ENCODE measurements at places on chromosomes 1 and 21.

GRCh38 chr1:195973311-195973904 lies 634.8 kb downstream of the KCNT2 start:
- no peak for DNase-seq

DNA sequence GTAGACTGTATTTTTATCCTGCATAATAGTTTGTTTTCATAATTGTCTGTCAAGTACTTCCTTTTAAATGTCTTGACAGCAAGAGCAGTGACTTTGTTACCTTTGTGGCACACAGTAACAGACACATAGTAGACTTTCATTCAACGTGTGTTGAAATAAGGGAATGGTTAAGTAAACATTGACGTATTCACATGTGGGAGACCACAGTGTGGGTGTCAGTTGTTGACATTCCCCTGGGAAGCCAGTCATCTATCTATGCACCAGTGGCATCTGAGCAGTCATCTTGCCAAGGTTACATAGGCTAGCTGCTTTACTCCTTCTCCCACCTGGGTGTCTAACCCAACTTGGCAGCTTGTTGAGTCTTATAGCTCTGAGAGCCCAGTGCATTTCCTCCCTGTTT lies 1.4 kb upstream of the NUP133 start:
- DNase-seq: no peak

GRCh38 chr1:202237052-202237451 lies 43.5 kb downstream of the LGR6 start:
- no peak for DNase-seq

- DNase-seq: no peak
These were observed 445.6 kb downstream of the PLPP3 start for GRCh38 chr1:56133522-56134472.

- DNase-seq: no peak
These were observed 71.1 kb downstream of the MATN1 start for GRCh38 chr1:30652152-30652841.

DNA sequence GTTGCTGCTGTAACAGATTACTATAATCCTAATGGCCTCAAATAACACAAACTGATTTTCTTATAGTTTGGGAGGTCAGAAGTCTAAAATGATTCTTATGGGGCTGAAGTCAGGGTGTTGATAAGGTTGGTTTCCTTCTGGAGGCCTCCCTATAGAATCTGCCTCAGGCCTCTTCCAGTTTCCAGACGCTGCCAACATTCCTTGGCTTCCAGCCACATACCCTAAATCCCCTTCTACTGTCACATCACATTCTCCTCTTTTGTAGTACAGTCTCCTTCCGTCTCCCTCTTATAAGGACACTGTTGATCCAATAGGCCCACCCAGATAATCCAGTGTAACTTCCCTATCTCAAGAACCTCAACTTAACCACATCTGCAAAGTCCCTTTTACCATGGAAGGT lies 145.3 kb upstream of the NCAM2 start:
- DNase-seq: no peak

DNA sequence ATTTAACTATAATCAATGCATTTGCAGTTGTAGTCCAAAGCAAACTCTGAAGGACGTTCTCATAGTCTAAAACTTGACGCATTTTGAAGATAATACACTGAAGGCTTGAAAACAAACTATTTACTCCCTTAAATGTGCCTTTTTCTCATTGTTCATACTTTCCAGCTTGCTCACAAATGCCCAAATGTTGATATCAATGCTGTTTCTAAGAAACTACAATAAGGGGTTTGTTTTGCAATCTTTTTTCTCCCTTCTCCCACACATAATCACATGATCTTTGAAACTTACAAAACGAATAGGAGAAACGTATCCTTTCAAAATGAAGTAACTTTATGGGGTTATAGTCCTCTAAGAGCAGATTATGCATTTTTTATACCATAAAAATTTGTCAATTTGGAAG lies 508.7 kb downstream of the DPYD start:
- no peak for DNase-seq

DNA sequence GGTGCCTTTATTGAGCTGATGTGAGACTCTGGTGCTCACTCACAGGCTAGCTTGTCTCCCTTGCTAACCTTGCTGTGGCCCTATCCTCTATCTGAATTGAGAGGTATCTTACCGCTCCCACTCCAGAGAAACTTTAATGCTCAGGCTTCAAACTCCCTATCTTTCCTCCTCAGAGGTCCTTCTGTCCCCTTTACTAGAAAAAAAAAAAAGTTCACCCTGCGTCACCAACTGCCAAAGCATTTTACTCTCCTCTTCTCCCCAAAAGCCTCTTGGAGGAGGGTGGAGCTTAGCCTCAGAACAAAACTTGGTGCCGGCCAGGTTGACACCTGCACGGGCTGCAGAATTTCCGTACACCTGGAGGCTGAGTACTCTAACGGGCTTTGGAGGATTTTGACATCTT lies 55.1 kb downstream of the ATP2B4 start:
- no peak for DNase-seq

- no peak for DNase-seq
These were observed 14.7 kb upstream of the MYSM1 start for GRCh38 chr1:58714544-58714943.

DNA sequence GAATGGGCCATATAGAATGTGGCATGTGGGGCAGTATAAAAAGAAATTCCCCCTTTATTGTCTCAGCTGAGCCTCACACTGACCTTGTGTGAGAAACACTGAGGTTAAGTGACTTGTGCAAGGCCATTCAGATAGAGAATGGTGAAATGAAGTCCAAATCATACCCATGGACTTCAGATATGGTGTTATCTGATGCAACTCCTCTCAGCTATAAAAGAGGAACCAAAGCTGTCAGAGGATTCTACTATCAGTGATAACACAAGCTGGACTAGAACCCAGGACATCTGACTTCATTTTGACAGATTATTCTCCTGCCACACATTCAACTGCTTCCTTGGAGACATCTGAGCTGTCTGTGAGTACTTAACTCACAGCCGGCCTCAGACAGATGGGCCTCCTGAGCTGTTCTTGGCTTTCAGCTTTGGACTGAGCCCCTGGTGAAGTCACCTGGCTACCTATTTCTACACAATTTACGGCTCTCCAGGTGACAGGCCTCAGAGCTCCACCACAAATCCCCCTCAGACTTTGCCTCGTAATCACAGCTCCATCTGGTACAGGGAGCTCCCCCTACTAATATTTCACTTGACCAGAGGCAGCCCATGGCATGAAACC lies 104.6 kb downstream of the PLXNA2 start:
- no peak for DNase-seq

DNA sequence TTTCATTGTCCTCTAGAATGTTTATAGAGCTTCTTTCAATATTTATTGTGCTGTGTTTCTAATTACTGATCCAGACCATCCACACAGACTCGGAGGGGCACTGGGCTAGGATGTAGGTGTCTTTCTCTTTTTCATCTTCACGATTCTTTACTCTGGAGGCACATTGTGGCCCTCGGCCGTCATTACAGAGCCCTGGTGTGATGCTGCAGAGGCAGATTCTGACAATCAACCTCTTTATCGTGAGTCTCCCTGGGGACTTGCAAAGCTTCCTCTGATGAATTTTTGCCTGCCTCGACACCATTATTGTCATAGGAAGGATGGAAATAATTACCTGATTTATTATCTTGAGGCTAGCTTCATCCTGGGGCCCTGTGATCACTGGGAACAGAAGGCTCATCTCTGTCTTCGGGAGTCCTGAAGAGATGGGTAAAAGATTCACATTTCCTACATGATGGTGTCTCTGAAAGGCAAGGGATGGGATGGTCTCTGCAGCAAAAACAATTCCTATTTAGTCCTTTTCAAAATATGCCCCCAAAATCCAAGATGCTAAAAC lies 89.4 kb downstream of the SEC16B start:
- no peak for DNase-seq

DNA sequence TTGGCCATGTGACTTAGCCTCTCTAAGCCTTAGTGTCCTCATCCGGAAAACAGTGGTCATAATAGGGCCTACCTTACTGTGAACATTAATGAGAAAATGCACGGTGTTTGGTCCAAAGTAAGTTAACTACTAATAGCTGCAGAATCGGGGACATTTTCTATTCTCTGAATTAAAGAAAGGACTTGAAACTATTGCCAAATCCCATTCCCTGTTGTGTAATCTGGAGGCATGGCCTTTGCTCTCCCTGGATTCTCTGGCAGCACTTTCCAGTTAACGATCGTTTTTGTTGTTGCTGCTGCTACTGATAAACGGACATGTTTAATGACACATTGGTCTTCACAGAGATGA lies 30.5 kb downstream of the FMO4 start:
- no peak for DNase-seq

DNA sequence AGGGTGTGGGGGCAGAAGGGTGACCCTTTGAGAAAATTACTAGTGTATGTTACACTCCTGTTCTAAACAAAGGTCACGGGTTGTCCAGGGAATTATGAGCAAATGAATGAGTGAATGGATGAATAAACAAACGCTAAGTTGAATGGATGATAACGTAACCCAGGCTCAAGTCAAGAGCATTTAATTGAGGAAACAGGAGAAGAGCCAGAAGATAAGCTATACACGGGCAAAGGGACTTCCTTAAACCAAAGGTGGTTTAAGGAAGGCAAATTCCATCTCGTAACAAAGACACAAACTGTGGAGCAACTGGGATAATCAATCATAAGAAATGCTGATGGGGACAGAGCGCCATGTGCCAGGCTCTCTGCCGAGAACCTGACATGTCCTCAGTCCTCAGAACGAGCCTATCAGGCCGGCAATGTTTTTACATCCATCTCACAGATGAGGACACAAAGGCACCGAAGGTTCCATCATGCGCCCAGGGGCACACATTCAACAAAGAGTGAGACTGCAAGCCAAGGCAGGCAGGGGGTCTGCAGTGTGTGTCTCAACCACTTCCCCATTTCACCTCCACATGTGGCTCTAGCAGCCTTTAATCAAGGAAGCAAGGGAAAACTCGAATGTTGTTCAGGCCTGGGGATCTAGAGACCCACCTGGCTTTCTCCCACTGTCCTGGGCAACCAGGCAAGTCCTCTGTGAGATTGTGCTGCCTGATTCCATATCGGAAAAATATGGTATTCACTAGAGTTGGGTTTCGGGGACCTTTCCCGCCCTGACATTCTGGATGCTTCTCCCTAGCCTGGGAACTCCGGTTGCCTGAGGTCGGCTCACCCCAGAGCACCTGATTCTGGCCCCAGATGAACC lies 126.8 kb upstream of the EDN2 start:
- no peak for DNase-seq

DNA sequence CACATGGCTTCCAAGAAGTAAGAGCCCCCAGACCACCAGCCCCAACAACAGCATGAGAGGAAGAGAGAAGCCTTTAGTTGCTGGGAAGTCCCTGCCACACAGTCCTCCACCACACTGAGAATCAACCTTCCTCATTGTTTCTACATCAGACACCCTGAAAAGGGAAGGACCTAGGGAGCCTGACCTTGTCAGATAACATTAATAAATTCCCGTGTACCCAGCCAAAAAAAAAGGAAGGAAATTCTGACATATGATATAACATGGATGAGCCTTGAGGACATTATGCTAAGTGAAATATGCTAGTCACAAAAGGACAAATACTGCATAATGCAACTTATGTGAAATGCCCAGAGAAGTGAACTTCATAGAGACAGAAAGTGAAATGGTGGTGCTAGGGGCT lies 65.6 kb upstream of the ARHGAP29 start:
- no peak for DNase-seq

- no peak for DNase-seq
These were observed 27.4 kb downstream of the LHX4 start for GRCh38 chr1:180257486-180257885.

GRCh38 chr1:117654493-117655219 lies 48.8 kb downstream of the TENT5C start:
- no peak for DNase-seq

DNA sequence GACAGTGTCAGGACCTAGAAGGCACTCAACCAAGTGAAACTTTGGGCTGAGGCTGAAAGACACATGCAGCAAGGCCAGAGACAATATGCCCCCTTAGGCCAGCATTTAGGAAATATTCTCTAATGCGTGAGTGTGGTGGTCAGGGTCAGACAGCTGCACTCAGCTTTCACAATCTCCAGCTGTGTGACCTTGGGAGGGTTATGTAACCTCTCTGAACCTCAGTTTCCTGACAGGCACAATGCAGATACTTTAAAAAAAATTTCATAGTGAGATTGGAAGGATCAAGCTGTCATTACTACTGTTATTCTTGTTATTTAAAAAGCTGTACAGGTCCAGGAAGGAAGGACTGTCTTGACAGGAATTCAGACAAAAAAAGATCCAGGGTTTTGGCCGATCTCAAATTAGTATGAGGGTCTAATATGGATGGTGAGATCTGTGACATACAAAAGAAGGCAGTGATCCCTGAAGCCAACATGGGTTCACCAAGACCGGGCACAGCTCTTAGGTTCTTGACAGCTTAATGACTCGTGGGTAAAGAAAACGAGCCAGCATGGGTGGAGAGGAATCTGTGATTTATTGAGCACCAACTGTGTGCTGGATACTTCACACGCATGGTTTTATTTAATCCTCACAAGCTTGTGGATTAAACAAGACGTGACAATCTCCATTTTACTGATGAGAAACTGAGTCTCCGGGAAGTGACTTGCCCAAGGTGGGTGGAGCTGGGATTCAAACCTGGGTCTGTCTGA lies 54.6 kb upstream of the POU3F1 start:
- no peak for DNase-seq

GRCh38 chr1:32273391-32274208 lies 18.3 kb upstream of the HDAC1 start:
- peak; percentile 81 for DNase-seq

- DNase-seq: no peak
These were observed 346.9 kb upstream of the SNX7 start for GRCh38 chr1:98314601-98315000.

DNA sequence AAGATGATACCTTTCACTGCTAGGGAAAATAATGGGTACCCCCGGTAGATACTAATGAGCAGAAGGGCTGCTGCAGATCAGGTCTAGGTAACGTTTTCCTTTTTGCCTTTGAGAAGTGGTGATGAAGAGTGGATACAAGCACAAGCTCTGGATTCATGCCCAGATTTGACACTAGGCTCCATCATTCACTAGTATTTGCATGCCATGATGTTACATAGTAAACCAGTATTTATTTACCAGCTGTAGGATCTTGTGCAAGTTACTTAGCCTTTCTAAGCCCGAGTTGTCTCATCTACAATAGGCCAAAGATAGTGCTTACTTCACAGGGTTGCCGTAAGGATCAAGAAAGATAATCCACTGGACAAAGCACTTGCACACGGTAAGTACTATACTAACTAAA lies 14.2 kb downstream of the PTPN14 start:
- no peak for DNase-seq

DNA sequence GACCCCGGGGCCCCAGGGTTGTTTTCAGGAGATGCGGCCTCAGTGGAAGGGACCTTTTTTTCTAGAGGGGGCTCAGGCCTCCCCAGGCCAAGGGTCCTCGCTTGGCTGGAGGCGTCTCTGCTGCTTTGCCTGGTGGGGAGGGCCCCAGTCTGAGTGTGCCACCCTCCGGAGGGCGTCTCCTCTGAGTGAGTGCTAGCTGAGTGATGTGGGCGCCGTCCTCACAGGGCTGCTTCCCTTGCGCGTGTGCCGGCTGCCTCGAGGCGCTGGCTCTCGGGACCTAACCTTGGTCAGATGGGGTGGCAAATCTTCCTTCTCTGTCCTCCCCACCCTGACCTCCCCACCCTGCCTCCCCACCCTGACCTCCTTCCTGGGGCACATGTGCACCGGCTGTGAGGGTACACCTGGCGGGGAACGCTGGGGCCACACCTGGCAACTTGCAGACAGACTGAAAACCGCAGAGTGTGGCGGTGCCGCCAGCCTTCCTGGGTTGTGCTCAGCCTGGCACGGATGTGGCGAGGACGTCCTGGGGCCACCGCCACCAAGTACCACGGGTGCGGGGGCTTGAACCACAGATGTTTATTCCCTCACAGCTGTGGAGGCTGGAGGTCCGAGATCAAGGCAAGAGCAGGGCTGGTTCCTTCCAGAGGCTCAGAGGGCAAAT lies 93.0 kb upstream of the TTC34 start:
- peak; percentile 6 for DNase-seq

All from stimulated activated CD8-positive, alpha-beta memory T cell treated with anti-CD3 and anti-CD28 coated beads, Interleukin-12 subunit alpha, Interleukin-12 subunit beta, amount 100 ng/mL, for 1 hour (primary cell).